ENCODE measurements at places on chromosomes 4 and X. TPM values are rescaled to one million over a fixed set of nuclear protein-coding genes. Genes with fewer than 3 reads are reported as not detected.

DNA sequence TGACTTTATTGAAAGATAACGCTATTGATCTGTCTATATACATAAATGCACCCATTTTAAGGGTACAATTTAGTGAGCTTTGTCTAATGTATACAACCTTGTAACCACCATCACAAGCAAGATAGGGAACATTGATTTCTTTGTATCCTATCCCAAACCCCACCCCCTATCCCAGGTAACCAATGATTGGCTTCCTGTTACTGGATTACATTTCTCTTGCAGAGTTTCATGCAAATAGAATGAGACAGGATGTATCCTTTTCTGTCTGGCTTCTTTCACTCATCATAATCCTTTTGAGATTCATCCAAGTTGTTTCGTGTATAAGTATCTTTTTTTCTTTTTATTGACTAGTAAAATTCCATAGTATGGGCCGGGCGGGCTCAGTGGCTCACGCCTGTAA, 1.6 kb upstream of the GRIPAP1 start:
- DNase-seq = no peak

DNA sequence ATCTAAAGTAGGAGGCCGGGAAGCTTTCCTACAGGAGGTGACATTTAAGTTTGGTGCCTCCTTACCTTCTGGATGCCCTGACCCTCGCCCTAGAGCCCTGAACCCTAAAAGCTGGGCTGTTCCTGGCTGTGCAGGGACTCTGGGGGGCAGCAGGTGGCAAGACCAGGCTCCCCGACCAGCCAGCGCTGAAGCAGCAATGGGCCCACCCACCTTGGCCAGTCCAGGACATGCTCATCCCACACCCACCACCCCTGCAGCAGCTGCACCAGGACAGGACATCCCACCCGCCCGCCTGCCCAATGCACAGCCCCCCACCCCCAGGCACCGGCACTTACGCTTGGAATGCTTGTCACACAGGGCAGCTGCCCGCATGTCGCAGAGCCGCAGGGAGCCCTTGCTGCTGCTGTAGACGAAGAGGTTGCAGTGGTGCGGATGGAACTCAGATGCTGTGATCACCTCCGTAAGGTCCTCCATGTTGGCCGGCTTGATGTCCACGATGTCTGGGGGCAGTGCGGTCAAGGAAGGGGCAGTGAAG, 77.9 kb downstream of the WFS1 start:
- DNase-seq = no peak

DNA sequence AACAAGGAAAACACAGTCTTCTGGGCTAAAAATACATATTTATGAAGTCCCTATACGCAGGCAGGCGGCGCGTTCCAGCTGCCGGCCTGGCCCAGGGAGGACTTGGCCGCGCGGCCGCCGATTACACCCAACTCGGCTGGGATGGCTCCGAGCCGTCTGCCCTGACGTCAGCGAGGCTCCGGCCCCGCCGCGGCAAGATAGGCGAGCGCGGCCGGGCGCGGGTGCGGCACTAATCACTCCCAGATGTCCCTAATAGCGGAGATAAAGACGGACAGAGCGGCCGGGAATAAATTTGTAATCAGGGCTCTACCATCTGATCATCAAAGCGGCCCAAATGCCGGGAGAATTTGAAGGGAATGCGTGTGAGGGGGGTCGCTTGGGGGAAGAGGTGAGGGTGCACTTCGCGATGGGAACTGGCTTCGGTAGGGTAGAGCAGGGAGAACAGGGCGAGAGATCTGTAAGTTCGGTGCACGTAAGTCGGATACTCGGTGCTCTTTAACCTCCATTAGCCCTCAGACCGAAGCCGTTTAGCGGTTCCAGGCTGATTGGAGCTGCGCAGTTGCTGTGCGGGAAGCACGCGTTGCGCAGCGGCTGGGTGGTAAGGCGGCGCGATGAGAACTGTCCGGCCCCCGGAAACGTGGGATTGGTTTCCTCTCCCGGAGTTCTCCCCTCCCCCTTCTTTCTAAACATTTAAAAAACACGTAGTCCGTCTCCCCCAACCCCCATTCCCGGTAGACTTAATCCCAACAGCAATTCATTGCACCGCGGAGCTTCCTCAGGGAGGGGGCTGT, 7.7 kb downstream of the HAND2 start:
- DNase-seq = peak; percentile 44

DNA sequence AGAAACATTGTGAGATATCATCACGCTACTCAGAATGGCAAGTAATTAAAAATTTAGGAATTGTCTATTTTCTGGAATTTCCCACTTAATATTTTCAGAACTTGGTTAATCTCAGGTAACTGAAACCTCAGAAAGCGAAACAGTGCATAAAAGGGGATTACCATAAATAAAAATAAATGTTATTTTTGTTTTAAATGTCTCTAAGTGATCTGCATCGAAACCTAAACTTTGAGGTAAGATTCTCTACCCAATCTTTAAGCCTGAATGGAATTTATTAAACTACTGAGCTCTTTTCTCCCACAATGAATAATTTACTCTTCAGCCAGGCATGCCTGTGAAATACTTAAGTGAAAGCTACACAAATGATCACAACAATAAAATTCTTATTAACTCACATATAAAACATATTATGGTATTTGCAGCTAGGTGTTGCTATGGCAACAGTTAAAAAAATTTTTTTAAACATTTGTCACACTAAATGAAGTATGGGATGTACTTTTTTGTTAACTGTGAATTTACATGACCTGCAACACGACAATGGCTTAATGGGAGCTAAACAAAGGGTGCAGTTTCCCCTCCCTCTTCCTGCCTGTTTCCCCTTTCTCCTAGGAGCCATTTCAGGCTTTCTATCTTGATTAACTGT, 220.2 kb upstream of the PRPS2 start:
- DNase-seq = no peak

DNA sequence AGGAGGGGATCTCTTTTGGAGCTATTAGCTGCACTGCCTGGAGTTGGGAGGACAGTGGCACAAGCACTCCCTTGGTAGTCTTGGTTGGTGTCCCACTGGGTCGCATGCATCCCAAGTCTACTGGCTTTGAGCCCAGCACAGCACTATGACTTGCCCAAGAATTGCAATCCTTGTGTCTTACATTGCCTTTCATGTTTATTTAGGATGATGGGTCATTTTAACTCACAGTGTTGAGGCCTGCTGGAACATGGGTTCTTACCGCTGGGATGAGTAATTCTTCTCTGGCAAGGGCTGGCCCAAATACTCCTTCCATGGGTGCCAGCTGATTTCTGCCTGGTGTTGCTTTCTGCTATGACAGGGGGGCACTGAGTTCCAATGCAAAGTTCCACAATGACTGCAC, 185.5 kb downstream of the TEX13C start:
- DNase-seq = no peak

DNA sequence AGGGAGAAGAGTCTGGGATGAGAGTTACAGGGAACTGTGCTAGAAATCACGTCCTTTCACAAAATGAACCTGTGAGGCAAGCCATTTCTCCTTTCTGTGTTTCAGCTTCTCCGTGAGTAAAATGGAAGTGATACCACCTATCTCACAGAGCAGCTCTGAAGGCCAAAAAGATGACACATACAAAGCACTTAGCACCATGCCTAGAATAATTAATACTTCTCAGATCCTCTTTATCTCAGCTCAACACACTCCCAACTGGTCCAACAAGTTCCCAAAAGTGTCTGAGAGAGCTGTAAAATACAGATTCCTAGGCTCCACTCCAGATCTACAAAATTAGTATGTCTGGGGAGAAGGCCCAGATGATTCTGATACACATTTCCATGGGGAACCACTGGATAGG, 38.3 kb downstream of the LHFPL1 start:
- no peak for DNase-seq

DNA sequence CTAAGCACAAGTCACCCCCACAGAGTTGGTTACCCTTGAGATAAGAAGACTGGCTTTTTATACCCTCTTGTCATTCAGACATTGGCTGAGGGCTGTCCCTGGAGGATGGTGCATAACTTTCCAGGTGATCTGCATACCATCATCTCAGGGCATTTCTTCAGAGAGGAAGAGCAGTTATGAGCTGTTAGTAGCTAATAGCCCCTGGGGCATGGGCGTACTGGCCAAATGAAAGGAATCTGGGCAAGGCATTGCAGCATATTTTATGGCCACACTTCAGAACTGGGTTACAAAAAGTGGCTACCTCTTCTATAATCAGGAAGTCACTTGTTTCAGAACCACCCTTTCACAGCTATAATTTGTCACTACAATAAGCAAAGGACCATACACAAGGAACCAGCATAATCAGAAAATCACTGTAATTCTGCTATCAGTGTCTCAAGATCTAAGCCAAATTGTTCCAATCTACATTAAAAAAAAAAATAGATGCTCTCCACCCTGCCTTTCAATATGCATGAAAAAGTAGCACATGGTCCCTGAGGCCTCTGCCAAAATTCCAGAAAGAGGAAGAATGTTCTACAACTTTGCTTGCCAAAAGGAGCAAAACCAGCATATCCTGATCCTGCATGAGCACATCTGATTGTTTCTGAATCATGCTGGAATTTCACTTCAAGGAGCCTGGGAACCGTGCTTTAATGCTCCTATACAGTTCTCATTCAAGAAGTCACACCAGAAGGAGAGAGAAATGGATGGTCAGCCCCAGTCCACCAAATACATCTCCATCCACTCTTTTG, 92.0 kb downstream of the TMEM144 start:
- peak; percentile 47 for DNase-seq

DNA sequence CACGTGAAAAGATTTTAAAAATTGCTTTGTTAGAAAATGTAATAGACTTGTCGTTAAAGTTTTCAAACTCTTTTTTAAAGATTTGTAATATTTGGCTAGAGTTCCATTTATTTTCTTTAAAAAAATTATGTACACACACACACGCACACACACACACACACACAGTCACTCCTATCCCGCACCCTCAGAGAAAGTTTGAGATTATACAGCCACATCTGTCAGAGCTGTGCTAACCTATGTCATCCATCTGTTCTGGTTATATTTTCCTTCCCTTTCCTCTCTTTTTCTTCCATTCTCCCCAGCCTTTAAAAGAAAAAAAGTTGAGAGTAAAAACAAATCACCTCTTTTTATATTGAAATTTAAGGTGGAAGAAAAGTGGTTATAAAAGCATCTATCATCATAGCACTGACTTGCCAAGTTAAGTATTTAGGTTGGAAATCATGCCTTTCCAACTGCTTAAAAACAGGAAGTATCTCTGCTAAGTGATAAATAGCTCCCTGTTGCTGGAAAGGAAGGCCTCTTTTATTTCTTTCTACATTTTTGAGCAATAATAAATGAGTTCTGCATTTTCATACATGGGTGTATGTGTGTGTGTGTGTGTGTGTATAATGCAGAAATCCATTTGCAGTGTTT, 163.3 kb upstream of the SPRY1 start:
- DNase-seq = no peak

GRCh38 chrX:84339507-84340364, 151.7 kb upstream of the RPS6KA6 start:
- DNase-seq = no peak

GRCh38 chr4:140331245-140331644, 42.2 kb upstream of the SCOC start:
- DNase-seq = no peak

DNA sequence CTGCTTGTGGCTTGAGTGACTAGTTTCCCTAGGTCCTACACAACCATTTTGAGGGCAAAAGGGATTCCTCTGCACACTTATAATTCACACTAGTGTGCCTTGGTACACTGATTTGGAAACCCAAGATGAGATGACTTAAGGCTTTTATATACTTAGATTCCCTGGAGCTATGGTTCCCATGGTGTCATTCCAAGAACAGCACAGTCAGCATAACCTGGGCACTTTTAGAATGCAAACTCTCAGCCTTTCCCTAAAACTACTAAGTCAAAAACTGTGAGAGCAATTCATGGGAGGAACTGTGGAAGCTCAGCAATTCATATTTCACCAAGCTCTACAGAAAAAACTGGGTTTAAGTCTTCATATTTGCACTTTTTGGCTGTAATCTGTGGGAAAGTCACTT, 38.0 kb upstream of the ZC4H2 start:
- DNase-seq = no peak

DNA sequence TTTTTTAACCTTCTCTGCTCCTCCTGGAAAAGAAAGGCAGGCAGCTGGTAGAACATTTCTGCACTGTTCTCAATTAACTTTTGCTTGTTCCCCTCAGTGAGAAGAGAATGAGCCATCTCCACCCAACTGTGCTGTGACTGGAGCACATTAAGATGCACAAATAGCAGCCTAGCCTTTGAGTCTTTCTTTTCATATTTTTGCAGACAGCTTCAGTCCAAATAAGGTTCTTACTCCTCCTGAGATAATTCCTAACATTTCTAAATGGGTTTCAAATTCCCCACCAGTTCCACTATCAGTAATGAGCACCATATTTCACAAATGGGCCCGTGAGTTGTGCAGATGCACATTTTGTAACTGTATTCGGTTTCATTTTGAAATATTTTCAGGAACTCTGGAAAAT, 118.6 kb downstream of the SPCS3 start:
- no peak for DNase-seq

- no peak for DNase-seq
Measured at GRCh38 chr4:76160355-76160754, 12.2 kb upstream of the NUP54 start.

- peak; percentile 13 for DNase-seq
Measured at GRCh38 chr4:16079046-16079445, 4.8 kb downstream of the PROM1 start.

CYBB gene
- total RNA-seq = not detected

PRKG2 gene
- 0.06 TPM for total RNA-seq

PNMA6A gene
- total RNA-seq = not detected

FAM53A gene
- total RNA-seq = 11.1 TPM

EGF gene
- total RNA-seq = 2.6 TPM

Measured in LHCN-M2 (cell line).